Fibroblast of skin of left quadriceps (primary cell): ENCODE measurements at places on chromosomes 5 and 9.

- no peak for DNase-seq
These were observed 233.9 kb upstream of the ZNF608 start for GRCh38 chr5:124980163-124980941.

DNA sequence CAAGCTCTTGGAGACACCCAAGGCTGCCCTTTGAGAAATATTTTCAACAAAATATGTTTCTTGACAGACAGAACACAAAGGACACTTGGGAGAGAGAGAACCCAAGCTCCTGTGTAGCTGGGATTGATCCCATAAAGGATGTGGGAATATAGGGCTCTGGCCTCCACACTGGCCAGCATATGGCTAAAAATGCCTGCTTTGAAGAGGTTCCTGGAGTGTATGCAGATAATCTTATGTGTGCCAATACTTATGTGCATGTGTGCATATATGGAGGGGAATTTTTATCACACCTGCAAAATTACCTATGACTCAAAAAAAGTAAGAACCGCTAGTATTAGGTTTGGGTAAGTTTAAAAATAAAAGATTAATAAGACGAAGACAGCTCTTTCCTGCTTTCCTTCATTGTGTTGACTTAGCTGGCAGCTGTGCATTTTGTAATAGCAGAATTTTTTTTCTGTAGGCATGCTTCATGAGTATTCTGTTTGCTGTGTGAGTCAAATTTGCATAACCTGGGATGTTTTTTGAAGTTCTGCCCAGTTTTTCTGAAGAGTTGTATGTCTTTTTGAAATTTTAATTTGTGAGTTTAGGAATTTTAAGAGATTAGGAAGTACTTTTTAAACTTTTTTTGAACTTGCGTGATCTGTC, 42.6 kb downstream of the HACD4 start:
- DNase-seq: no peak

DNA sequence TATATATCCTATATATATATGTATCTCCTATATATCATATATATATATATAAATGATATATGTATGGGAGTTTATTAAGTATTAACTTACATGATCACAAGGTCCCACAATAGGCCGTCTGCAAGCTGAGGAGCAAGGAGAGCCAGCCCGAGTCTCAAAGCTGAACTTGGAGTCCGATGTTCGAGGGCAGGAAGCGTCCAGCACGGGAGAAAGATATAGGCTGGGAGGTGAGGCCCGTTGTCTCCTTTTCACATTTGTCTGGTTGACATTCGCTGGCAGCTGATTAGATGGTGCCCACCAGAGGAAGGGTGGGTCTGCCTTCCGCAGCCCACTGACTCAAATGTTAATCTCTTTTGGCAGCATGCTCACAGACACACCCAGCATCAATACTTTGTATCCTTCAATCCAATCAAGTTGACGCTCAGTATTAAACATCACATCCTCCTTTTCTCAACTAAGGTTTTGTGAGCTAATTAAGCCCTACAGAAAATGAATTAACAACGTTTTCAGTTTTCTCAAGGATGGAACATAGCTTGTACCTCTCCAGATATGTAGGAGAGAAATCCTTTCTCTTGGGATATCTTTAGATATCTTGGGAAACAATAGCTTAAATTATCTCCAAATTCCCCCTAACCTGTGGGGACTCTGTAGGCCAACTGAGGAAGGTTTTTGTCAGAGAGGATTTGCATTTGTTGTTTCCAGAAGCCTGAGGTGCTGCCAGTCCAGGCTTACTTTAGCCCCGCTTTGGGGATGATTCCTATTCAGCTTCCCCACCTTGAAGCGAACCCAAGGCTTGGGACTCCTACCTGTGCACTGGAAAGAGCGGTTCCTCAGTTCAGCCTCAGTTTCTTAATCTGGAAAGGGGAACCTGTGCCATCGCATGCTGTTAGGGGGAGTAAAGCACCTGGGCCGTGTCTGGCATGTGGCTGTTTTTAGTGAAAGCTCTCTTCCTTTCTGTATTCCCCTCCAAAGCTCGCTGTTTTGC, 163.2 kb downstream of the CACNA1B start:
- no peak for DNase-seq

DNA sequence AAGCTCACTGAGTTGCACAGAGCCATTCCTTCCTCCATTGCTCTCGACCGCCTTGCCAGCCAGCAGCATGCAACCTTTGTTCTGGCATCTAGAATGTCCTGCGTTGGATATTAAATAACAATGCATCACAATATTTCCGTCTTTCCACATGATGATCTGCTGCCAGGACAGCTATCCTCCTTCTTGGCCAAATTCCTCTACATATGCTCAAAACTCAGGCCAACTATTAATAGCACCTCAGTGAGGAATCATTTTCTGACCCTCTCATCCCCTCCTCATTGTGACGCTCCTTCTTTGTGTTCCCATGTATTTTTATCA, 128.6 kb downstream of the MYO10 start:
- DNase-seq: no peak

- DNase-seq: no peak
These were observed 166.5 kb downstream of the MAPKAP1 start for GRCh38 chr9:125540497-125540896.

GRCh38 chr5:181170996-181171395, 23.6 kb downstream of the OR2V2 start:
- DNase-seq: no peak

GRCh38 chr5:54547711-54548250, 30.2 kb downstream of the SNX18 start:
- DNase-seq: peak; percentile 74

DNA sequence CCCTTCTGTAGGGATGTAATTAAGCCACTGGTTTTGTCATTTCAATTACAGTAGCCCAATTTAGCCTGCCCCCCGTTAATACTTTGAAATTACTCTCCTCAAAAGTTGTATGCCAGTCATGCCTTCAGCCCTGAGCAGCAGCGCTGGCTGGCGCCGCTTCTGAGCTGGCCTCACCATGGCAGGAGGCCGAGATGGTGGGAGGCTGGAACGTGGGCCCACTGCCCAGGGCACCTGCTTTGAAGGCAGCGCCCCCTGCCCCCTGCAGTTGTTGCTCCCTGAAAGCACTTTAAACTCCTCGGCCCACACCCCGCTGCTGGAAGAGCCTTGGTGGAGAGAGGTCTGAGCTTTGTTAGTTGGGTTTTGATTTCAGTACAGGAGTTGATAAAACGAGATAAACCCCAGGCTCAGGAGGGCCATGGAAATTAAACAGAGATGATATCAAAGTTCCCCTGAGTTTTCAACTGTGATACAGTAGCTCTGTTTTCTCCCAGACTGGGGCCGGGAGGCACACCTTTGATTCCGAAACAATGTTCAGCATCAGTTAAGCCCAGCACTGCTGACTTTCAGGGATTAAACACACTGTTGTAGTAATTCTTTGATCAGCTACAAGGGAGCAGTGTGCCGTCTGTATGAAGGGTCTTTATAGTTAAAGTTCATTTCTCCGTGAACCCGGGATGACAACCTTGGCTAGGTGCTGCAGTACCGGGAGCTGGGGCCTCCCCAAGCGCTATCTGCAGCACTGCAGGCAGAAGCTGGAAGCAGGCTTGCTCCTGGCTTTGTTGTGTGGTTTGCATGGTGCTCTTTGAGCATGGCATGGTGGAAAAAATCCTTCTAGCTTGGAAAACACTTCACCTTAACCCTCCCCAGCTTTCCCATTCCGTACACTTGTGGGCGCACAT, 9.5 kb downstream of the MVB12B start:
- DNase-seq: no peak

DNA sequence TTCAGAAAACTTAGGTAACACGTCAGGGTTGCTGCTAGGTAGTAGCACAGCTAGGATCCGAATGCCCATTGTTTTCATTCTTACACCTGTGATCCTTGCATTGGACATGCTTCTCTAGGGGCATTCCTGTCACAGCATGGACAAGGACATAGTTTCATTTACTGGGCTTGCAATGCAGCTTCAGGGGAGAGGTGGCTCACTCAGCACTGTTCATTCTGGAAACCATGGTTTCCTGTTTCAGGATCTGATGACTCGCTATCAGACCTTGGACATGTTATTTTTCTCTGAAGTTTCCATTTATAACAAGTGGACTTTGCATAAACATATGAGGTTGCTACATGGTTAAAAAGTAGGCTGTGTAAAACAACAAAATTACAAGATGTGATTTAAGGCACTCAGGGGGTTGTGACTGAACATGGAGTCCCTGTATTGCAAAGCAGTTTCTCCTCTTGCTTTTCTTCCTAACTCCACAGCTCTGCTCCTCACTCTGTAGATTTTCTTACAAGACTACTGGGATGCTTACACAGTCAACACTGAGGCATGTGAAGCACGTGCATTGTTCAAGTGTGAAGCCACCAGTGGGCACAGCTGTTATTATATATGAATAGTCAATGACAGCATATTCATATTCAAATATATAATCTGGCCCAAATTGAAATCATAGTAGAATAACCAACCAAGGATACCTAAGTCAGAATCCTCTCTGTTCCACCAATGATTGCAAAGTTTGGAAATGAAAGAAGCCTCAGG, 66.1 kb upstream of the STK32A start:
- no peak for DNase-seq

DNA sequence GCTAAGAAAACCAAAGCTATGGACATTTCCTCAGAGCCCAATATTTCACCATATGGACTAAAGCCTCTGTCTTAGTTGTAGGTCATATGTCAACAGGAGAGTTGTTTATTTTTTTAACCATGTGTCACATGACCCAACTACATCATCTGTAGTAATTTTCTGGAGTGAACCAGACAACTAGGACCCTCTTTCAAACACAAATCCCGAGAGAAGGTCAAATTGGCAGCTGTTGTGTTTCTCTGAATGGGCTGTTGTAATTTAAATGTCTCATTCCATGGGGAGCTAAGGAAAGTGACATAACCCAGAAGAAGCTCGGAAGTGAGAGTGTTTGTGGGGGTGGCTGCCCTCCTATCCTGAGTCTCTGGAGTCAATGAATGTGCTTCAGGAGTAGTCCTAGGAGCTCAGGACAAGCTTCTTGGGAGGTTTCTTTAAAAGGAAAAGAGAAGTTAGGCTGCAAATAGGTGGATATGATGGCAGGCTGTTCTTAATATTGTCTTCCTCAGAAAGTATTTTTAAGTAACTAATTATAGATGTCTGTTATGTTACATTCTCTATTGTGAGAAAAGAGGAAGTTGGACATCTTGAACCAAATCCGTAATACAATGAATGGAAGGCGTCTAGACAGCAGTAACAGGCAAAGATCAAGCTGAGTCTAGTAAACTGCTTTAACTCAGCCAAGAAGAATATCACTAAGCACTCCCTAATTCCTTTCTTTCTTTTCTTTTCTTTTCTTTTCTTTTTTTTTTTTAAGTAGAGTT, 50.1 kb downstream of the TMEM167A start:
- no peak for DNase-seq
